ENCODE measurements at places on chromosomes 12 and 14. TPM values are rescaled to one million over a fixed set of nuclear protein-coding genes. Genes with fewer than 3 reads are reported as not detected.

The CCDC60 gene
- total RNA-seq: not detected

The ARHGEF40 gene
- total RNA-seq: 42.5 TPM

The KRT78 gene
- not detected for total RNA-seq

The GPRC5D gene
- total RNA-seq: not detected

The NGB gene
- total RNA-seq: not detected

The NDRG2 gene
- 107 TPM for total RNA-seq

The TAS2R42 gene
- not detected for total RNA-seq

The ARMH4 gene
- total RNA-seq: 3.2 TPM

The TMBIM6 gene
- total RNA-seq: 740 TPM

The OLR1 gene
- 0.37 TPM for total RNA-seq
